ENCODE measurements at places on chromosomes 11 and 22.
A peak's percentile ranks its signal among the peaks of the same experiment; 100 is the strongest.

GRCh38 chr11:121551463-121551862 is 98.7 kb upstream of the SORL1-AS1 start:
- no peak for DNase-seq

- DNase-seq = no peak
These were observed 13.7 kb upstream of the ST3GAL4 start for GRCh38 chr11:126341760-126342161.

DNA sequence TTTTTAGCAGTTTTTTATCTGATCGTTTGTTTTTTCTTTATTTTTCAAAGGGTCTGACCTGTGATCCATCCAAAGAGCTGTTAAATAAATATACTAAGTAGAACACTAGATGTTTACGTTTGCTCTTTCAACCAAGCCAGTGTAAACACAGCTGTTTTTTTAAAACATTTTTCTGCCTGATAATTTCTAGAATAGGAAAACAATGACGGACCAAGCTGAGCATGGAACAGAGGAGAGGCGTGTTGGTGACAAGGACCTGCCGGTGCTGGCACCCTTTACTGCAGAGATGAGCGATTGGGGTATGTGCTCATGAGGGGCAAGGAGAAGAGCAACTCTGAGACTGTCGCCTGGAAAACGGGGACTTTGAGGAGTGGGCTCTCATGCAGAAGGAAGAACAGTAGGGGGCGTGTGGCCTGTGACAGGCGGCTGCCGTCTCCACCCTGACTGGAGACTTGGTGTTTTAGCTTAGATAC is 28.6 kb upstream of the PANX2 start:
- DNase-seq = peak; percentile 43

GRCh38 chr22:25448435-25449051 is 115.9 kb upstream of the GRK3 start:
- no peak for DNase-seq

DNA sequence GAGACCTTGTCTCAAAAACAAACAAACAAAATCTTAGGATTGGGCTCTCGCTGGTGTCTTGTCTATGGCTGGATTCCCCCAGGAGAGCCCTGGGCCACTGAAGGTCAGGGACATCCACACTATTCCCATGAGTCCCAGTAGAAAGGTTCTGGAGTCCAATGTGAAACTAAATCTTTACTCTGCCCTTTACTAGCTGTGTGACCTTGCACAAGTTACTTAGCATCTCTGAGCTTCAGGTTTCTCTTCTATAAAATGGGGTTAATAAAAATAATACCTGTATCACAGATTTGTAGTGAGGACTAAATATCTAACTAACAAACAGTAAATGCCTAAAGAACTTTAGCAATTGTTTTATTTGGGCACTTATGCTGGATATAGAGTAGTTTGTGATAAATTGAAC is 9.0 kb downstream of the SLC43A1 start:
- DNase-seq = no peak

DNA sequence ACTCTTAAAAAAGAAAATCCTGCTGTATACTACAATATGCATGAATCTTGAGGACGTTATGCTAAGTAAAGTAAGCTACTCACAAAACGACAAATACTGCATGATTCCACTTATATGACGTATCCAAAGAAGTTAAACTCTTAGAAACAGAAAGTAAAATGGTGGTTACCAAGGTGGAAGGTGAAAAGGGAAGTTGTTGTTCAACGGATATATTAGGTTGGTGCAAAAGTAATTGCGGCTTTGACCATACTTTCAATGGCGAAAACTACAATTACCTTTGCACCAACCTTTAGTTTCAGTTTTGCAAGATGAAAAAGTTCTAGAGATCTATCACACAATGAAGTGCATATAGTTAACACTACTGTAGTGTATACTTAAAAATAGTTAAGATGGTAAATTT is 101.8 kb downstream of the FAM168A start:
- no peak for DNase-seq

Measured in NCI-H2081 (cell line).